ENCODE measurements at places on chromosomes 7 and 10.

DNA sequence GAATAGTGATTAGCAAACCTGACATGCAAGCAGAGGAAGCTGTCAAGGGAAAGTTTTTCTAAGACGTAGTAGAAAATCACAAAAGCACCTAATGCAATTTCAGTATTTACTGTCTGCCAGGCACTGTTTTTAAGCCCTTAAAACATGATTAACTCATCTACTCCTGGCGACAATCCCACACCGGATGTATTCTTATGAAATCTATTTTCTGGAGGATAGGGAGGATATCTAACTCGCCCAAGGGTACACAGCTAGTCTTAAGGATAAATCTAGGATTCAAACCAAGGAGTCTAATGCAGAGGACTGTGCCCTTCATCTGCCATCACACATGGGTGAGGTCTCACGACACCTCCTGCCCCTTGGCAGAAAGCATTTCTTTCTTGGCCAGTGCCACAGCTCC is 47.8 kb upstream of the FIGNL1 start:
- no peaks in the 10 kb centered on the region for H3K36me3 ChIP-seq
- no peaks in the 10 kb centered on the region for H3K4me1 ChIP-seq
- H3K27me3 ChIP-seq = no peaks in the 10 kb centered on the region
- no peak overlapping the region for H3K4me3 ChIP-seq
- no peak for DNase-seq

GRCh38 chr10:48791267-48791928 is 106.7 kb downstream of the WDFY4 start:
- H3K4me3 ChIP-seq = no peak overlapping the region
- no peaks in the 10 kb centered on the region for H3K27me3 ChIP-seq
- H3K27ac ChIP-seq = no peak overlapping the region
- H3K4me1 ChIP-seq = no peaks in the 10 kb centered on the region

- H3K27ac ChIP-seq = no peak overlapping the region
- H3K36me3 ChIP-seq = no peaks in the 10 kb centered on the region
- DNase-seq = no peak
- no peaks in the 10 kb centered on the region for H3K4me1 ChIP-seq
Observed at GRCh38 chr7:38545977-38546376, 85.2 kb downstream of the AMPH start.

DNA sequence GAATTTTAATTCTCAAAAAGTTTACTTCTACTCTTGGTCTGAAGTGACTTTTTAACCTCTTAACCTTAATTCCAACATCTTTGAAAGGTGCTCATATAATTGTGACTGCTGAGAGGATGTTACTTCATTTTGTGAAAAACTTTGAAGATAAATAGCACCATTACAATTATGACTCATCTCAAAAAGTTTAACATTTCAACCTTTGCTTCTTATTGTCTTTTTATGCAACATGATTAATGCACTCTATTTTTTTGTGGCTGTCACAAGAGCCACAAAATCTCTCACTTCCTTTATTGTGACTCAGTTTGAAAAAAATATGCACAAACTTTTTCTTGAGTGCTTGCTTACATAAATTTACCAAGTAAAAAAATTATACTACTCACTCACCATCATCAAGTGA is 383.1 kb downstream of the LRRTM3 start:
- no peaks in the 10 kb centered on the region for H3K4me1 ChIP-seq
- no peak for DNase-seq
- no peaks in the 10 kb centered on the region for H3K27me3 ChIP-seq
- no peaks in the 10 kb centered on the region for H3K36me3 ChIP-seq
- H3K4me3 ChIP-seq = no peak overlapping the region

DNA sequence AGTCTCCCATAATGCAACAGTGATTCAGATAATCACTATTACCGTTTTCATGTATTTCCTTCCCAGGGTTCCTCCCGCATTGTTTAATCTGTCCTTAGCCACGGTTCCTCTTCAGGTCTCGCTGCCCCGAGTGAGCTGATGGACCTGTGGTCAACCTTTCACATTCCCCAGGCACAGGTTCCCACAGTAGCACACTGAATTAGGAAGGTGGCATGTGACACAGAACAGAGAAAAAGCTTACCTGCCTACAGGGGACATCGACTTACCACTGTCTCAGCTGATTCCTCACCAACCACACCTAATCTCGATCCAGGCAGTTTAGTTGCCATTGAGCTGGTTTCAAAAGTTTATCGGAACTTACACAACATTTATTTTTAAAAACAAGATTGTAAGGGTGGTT is 72.2 kb downstream of the MTURN start:
- H3K36me3 ChIP-seq = no peaks in the 10 kb centered on the region
- peak overlapping the region; percentile 66 for H3K27ac ChIP-seq
- no peaks in the 10 kb centered on the region for H3K27me3 ChIP-seq
- DNase-seq = no peak

- no peaks in the 10 kb centered on the region for H3K27me3 ChIP-seq
- H3K27ac ChIP-seq = no peak overlapping the region
- H3K4me1 ChIP-seq = peaks cover 7% of the 10 kb centered on the region
- H3K4me3 ChIP-seq = no peak overlapping the region
- H3K36me3 ChIP-seq = no peaks in the 10 kb centered on the region
Observed at GRCh38 chr7:732556-732955, 5.5 kb upstream of the PRKAR1B start.

Data from tibial nerve (tissue), 4 donors.